Hematopoietic multipotent progenitor cell treated with erythropoietin and hydrocortisone succinate and interleukin-3 and kit ligand, for 6 days (in vitro differentiated cells): ENCODE measurements at places on chromosomes 3 and 15.

DNA sequence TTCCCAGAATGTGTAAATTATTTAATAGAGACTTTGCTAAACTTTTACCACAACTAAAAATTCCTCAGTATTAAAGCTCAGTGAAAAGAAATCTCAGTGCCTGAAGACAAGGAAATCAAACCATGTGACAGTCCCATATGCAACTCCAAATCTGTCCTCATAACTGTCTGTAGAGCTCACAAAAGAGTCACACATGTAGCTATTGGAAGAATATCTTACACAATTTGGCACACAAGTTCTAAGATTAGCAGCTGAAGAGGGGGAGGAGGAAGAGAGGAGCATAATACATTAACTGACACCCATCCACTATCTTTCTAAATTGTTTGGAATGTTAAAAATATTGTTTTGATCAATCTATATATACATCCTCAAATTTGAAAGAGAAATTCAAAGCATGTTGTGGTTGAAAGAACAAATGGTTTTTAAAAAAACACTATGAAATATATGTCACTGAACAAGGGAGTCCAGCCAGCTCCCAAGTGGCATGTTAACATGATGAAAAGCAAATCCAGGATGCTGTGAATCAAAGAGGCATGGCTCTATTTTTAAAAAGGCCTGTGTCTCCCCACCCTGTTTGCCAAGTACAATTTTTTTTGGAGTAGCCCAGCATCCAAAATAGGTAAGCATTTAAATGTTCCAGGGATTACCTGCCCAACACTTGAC is 126.3 kb upstream of the NANOGP8 start:
- no peak for DNase-seq

DNA sequence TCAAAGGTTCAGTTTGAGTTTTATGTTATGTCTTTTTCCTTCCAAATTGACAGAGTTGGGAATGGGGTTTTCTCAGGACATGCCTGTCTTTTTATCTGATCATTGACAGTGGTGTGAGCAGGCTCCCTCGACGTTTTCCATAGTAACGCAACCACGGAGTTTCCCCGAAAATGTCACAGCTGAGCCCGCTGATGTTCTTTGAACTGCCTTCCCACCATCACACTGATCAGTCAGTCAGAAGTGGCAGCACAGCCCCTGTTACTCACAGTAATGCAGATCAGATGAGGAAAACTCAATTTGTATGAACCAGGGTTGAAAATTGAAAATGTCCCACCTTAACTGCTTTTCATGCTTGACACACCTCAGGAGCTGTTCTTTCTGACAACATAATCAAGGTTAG is 210.4 kb downstream of the NECTIN3 start:
- no peak for DNase-seq

GRCh38 chr15:47820057-47820746 is 102.9 kb downstream of the SEMA6D start:
- DNase-seq, result no peak

- peak; percentile 92 for DNase-seq
Measured at GRCh38 chr15:81410318-81410753, 36.3 kb upstream of the TMC3 start.

DNA sequence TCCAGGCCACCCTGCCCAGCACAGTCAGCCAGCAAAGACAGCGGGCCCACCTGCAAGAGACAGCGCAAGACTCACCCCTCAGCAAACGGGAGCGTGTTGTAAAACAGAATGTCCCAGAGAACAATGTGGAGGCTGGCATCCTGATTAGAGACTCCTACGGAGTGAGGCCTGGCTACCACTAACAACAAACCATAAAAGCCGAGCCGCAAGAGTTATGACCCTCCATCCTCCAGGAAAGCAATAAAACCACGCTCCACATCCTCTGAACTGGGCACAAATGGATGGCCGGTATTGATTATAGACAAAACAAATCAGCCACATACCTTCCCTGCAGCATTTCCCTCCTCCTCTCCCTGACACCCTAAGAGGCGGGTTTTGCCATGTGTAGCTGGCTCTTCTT is 75.8 kb upstream of the LIPC start:
- no peak for DNase-seq

GRCh38 chr15:27714675-27715074 is 384.4 kb downstream of the OCA2 start:
- DNase-seq, result no peak

- DNase-seq, result no peak
Measured at GRCh38 chr3:17158941-17159682, 274.4 kb downstream of the PLCL2 start.
